ENCODE measurements at places on chromosomes 2 and 18. TPM values are rescaled to one million over a fixed set of nuclear protein-coding genes. Genes with fewer than 3 reads are reported as not detected.
A peak's percentile ranks its signal among the peaks of the same experiment; 100 is the strongest.

The CENPA gene
- total RNA-seq, result 7.8 TPM

DNA sequence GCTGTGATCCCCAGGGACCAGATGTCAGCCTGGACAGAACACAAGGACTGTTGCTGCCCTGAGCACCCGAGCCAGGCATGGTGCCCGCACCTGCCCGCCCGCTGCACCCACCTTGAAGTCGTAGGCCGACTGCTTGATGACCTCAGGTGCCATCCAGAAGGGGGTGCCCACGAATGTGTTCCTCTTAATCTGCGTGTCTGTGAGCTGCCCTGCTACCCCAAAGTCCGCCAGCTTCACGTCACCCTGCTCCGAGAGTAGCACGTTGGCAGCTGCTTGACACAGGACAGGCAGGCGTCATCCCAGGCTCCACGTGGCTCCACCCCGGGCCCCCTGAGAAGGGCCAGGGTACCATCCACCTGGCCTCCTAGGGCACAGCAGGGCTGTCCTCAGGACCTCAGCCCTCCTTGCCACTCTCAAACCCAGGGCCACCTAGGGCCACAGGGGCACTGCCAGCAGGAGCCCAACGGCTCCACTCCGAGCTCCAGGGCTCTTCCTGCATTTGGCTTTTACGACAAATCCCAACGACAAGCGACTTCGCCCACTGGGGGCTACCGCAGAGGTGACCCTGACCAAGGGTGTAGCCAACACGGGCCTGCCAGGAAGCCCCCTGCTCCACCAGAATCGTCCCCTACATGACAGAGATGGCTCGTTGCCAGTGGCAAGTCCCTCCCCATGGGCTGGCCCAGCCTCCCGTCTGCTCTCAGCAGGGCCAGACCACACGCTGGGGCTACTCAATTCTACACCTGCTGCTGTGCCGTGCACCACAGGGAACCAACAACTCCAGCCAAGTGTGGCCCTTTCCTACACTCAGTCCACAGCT, 9.0 kb downstream of the STK25 start:
- DNase-seq, result no peak

DNA sequence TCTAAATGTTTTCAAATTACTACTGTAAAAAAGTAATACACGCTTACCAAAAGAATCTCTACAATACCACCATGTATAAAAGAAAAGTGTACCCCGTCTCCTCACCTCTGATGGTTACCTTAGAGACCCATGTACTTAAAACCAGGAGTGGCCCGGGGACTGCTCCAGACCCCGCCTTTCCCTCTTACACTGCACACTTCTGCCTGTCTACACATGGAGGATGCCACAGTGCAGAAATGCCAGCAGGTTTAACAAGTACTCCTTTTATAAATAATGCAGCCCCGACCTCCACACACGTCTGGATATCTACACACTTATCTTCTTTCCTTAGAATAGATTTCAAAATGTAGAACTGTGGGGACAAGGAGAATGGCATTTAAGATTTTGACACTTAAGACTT, 5.3 kb downstream of the HDAC4 start:
- no peak for DNase-seq

- no peak for DNase-seq
Measured at GRCh38 chr2:179250848-179251504, 13.7 kb downstream of the SESTD1 start.

GRCh38 chr18:14086458-14087231, 45.6 kb downstream of the ZNF519 start:
- peak; percentile 47 for DNase-seq

Data from lung microvascular endothelial cell (primary cell).